ENCODE measurements at places on chromosomes 4 and X. TPM values are rescaled to one million over a fixed set of nuclear protein-coding genes. Genes with fewer than 3 reads are reported as not detected.

Gene GTPBP6
- polyA plus RNA-seq = 20.4 TPM

- DNase-seq = no peak
Measured at GRCh38 chr4:35963974-35964515, 280.3 kb downstream of the ARAP2 start.

- DNase-seq = no peak
Measured at GRCh38 chr4:125044886-125045285, 269.9 kb upstream of the FAT4 start.

GRCh38 chrX:7927259-7928167, at the start of gene PNPLA4:
TSS of gene PNPLA4 (minus strand) at chrX:7927413. CDS start at chrX:7926119, 1,294 bp downstream.
- no peak for DNase-seq

DNA sequence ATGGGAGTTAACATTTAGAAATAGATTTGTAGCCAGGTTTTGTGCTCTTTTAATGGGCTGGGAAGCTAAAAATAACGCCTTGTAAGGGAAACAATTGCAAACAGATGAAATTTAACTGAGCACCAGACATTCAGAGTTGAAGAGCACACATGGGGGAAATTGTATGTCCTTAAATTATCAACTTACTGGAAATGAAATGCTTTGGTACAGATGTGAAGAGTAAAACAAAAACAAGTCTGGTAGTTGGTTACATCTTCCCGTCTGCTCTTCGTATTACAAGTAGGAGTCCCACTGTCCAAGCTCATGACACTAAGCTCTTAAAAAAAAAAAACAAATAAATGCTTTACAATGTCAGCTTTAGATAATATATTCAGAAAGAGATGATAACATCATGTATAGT, 59.5 kb upstream of the RPA4 start:
- no peak for DNase-seq

GRCh38 chrX:48794911-48795515, 6.9 kb upstream of the HDAC6 start:
- peak; percentile 3 for DNase-seq

- DNase-seq = no peak
Measured at GRCh38 chr4:141890279-141890678, 253.9 kb downstream of the IL15 start.

DNA sequence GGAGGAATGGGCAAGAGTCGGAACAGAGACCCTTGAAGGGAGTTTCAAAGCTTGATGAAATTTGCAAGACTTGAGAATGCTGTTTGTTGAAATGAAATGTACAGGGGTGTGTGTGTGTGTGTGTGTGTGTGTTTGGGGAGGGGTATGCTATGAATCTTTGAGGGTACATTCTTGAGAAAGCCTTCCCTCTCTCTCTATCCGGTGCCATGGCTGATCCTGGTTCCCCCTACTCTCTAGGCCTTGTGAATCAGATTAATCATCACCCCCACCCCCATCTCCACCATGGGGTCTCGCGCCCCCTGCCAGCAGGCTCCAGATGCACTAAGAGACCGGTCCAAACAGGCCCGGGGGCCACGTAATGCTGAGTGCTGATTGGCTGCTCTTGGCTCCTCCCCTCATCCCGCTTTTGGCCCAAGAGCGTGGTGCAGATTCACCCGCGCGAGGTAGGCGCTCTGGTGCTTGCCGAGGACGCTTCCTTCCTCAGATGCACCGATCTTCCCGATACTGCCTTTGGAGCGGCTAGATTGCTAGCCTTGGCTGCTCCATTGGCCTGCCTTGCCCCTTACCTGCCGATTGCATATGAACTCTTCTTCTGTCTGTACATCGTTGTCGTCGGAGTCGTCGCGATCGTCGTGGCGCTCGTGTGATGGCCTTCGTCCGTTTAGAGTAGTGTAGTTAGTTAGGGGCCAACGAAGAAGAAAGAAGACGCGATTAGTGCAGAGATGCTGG, at the start of gene HTR2C:
Gene HTR2C (plus strand): TSS at position 441 of the 729 bp plus-strand sequence. CDS start 142,851 bp downstream, outside the sequence.
- no peak for DNase-seq
